ENCODE measurements at places on chromosomes 13 and 19.

DNA sequence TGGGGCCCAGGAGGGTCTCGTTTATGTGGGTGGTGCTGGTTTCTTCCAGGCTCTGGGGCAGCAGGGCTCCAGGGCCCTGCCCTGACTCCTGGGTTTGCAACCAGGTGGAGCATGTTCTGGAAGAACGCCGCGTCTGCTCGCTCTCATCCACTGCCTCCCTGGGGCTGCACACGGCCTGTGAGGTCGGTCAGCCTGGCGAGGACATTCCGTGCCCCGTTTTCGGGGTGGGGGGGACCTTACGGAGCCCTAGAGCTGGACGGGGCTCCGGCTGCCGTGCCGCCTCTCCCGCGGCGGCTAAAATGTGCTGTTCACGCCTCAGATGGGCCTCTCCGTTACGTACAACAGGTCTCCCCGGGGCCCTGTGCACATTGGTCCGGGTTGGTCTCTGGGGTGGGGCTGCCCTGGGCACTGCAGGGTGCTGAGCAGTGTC is 3.3 kb downstream of the GNA11 start:
- DNase-seq: no peak

GRCh38 chr13:71789693-71790329 is 77.2 kb downstream of the DACH1 start:
- DNase-seq: no peak

DNA sequence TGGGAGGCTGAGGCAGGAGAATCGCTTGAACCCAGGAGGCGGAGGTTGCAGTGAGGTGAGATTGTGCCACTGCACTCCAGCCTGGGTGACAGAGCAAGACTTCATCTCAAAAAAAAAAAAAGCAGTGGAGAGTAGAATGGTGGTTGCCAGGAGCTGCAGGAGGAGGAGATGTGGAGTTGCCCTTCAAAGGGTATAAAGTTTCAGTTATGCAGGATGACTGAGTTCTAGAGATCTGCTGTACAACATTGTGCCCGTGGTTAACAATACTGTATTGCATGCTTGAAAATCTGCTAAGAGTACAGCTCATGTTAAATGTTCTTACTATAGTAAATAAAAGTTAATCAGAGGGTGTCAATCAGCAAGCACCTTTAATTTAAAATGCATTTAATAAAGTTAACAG is 28.4 kb upstream of the LATS2 start:
- no peak for DNase-seq

GRCh38 chr19:29303719-29304090 is 90.8 kb upstream of the UQCRFS1 start:
- DNase-seq: no peak

DNA sequence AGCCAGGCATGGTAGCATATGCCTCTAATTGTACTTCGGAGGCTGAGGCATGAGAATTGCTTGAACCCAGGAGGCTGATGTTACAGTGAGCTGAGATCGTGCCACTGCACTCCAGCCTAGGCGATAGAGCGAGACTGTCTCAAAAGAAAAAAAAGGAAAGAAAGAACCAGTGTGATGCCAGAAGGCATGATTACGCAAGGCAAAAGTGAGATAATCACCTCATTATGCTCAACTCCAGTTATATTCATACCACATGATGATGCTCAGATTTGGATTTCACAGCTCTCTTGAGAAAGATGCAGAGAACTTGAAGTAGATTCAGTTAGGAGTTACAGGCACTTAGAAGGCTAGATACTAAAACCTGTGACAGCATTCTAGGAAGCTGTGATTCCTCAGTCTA is 21.8 kb downstream of the RCBTB1 start:
- no peak for DNase-seq

DNA sequence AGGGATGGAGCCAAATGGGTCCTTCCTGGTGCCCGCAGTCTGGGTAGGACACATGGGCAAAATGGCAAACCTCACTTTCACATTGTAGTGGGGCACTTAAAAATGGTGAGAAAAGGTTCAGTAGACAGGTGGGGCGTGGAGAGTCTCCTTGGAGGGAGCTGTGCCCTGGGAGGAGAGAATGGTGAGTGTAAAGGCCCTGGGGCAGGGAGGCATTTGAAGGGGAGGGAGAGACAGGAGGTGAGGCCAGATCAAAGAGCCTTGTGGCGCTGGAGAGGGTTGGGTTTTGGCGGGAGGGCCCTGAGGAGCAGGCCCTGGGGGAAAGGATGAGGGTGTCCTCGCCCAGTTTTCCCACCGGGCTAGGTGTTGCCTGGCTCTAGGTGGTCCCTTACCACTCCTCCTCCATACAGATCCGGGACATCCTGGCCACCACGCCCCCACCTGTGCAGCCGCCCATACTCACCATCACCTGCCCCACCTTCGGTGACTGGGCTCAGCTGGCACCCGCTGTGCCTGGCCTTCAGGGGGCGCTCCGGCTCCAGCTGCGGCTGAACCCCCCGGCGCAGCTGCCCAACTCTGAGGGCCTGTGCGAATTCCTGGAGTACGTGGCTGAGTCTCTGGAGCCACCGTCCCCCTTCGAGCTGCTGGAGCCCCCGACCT is 6.3 kb downstream of the MAP1S start:
- no peak for DNase-seq

- DNase-seq: peak; percentile 70
Observed at GRCh38 chr19:13164343-13165161, 14.3 kb downstream of the IER2 start.

DNA sequence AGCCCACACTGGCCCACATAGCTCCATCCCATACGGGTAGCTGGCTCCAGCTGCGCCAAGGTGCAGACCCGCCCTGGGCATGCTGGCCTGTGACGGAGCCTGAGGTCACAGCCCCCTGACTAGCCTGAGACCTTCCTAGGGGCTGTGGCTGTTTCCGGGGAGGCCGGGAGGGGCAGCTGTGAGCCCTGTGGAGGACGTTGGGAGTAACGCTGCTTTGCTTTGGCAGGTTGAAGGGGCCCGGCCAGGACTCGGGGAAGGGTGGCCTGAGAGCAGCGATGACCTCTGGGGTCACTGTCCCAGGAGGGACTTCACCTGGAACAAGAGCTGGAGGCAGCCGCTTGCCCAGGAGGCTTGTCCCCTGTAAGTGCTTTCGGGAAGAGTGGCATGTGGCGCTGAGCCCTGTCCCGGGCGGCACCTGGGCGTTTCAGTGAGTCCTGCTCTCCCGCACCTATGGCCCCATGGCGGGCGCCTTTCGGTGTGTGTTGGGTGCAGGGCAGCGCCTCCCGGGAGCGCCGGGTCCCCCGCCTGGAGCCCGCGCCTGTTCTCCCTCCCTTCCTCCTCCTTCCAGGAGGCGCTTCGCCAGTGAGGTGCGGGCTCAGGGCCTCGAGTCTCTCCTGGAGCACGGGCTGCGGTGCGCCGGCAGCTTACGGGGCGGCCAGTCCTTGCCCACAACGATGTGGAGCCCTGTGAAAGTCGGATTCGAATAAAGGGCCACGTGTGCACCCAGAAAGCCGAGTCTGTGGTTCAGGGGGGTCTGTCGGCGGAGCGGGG is 1.1 kb upstream of the FAM174C start:
- DNase-seq: no peak

DNA sequence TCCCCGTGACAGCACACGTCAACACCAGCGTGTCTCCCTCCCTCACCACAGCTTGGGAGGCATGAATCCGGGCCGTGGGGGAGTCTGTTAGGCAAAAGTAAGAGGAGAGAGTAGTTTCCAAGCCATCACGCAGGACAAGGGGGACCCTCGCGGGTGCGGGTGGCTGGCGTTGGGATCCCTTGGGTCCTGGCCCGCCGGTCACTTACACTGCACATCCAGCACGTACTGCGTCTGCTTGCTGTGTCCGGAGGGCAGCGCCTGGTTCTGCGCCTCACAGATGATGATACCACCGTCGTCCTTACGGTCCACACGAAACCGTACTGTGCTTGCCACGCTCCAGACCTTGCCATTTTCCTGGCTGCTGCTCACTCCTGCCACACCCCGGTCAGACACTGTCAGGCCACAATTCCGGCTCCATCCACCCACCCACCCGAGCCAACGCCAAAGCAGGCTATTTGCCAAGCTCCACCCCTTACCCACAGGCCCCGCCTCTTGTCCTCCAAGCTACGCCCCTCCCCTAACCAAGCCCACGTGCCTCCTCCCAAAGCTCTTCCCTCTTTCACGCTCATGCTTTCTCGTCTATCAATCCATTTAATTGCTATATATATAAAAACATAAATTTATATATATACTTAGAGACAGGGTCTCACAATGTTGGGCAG is 6.6 kb upstream of the ZNF428 start:
- DNase-seq: no peak

- DNase-seq: no peak
Observed at GRCh38 chr13:86974251-86974994, 696.7 kb upstream of the SLITRK5 start.

- DNase-seq: no peak
Observed at GRCh38 chr19:42322305-42322704, 3.1 kb upstream of the MEGF8 start.

- no peak for DNase-seq
Observed at GRCh38 chr13:40102854-40103253, 447.4 kb downstream of the COG6 start.

DNA sequence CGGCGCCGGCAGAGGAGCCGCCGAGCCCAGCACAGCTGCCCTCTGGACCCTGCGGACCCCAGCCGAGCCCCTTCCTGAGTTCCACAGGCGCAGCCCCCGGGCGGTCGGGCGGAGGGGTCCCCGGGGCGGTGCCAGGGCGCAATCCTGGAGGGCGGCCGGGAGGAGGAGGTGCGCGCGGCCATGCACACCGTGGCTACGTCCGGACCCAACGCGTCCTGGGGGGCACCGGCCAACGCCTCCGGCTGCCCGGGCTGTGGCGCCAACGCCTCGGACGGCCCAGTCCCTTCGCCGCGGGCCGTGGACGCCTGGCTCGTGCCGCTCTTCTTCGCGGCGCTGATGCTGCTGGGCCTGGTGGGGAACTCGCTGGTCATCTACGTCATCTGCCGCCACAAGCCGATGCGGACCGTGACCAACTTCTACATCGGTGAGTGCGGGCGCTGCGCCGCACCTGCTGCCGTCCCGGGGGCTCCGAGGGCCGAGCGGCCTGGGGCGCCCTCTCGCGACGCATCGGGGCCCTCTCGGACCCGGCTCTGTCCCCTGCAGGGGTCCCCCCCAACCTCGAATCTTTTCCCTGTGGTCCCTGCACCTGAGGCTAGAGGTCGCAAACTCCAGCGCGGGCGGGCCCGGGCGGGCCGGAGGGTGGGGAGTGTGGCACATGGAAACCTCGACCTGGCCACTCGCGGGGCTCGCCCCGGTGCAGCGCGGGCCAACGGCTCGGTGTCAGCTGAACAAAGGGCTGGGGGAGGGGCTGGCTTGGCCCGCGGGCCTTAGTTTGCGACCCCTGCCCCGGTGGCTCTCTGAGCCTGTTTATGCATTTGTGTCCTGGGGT is at the start of gene KISS1R:
KISS1R (plus strand) TSS at position 11 of the 829 bp plus-strand sequence; CDS start at position 181, 170 bp downstream.
- DNase-seq: peak; percentile 51

DNA sequence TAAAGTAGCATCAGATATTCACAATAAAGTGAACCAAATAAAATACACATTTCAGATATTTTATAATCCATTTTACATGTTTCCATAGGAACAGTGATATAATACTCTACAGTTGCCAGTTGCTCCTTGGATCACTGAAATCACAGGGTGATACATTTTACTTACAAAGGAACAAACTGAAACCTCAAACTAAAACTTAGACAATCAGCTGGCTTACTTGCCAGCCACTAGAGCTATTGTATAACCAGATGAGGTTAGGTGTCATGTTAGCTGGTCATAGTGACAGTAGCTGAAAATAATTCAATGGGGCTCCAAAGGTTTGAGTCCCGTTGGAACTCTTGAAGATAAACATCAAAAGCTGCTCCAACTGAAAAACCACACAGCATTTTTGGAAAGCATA is 274.6 kb downstream of the ITGBL1 start:
- DNase-seq: no peak

DNA sequence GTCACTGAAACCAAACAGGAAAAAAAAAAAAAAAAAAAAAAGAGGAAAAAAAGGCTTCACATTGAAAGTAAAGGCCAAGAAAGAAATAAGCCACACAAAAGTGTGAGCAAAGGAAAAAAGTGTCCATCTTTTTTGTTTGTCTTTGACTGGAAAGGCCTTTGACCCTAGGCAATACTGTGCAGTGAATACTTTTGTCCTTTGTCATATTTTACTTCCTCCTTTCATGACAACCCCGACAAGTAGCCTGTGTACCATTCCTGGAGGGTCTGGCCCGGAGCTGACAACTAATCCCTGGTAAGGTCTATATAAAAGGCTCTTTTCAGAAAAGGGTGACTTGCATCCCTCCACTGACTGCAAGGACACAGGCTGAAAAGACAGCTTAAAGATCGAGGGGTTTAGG is 12.9 kb upstream of the MICU2 start:
- no peak for DNase-seq

GRCh38 chr13:28529836-28530235 is 34.9 kb upstream of the FLT1 start:
- DNase-seq: no peak

DNA sequence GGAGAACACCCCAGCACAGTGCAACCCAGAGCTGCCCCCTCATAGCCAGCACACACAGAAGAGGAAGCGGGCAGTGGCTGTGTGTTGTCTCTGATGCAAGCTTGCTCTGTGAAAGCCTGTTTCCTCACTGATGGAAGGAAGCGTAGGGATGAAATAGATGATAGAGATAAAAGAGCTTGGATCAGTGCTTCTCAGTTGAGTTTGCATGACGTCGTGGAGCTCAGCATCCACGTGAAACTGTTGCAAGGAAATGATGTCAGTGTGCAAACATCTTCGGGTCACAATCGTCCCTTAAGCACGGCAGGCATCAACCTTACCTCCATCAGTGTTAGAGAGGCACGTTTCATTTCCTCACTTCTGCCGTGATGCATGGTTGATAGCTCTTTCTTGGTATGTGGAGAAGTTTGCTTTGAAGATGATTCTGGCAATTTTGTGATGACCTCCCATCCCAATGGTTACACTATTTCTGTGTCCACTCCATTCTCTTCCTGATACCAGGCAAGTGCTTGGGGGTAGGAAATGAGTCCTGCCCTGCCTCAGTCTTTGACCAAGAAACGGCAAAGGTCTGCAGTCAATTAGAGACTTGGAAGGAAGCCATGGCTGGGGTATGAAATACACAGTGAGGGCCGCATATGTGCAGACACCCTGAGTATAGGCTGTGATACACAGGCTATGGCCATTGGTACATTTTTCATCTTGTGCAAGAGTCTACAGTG is 183.0 kb downstream of the ZNF536 start:
- DNase-seq: no peak

- DNase-seq: no peak
Observed at GRCh38 chr19:48171710-48172109, 1.2 kb downstream of the ZSWIM9 start.

DNA sequence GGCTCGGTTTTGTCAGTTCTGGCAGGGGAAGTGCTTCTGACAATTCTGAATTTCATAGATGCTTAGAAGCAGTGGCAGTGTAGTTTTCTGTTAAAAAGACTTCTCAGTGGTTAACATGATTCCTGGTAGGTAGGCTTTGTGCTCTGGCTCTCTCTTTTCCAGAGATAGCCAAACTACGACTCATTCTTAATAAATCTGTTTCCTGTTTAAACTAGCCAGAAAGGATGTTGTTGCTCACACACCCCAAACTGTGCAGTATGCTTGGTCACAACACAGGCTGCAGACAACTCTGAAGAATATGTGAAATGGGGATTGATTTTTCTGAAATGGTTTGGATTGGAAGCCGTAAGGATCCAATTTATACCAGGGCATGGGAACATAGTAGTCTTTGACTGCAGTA is 711.5 kb downstream of the PCDH17 start:
- DNase-seq: no peak

Data from NCI-H2081 (cell line).